Activated B cell treated with CpG ODN at 0.5 μM for 24 hours (primary cell): ENCODE measurements at places on chromosomes 5 and 9.

DNA sequence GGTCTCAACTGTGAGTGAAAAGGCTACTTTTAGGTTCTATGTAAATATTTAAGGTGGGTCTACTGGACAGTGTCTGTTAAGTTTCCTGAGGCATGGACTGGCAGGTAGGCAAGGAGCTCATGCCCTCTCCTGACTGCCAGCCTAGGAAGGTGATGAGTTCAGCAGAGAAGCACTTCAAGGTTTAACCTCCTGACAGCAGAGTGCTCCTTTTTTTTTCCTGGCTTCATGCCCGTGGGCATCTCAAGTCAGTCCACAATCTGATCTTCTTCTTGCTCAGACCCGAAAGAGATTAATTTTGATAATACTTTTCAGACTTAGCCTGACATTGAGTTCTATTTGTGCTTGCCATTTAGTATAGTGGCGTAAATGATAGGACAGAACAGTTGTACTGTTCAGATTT is 241.9 kb upstream of the NREP start:
- no peak for DNase-seq

DNA sequence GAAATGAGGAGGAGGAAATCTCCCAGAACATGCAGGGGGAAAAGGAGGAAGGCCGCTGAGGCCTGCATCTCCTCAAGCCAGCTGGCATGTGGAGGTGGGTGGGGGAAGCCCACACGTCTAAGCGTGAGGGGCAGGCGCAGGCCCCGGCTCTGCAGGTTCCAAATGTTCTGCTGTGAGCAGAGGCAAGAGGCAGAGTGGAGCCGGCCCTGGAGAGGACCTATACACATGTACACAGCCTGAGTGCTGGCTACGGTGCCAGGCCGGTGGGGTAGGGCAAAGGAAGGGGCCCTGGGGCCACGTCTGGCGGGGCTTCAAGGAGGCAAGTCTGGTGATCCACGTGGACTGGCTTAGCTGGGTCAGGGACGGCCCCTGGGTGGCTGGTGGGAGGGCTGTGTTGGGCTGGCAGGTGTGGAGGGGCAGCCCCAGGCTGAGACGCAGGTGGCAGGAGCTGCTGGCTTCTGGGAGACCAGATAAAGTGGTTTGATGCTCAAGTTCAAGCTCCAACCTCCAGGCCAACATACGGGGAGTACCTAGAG is 26.4 kb downstream of the LPCAT1 start:
- no peak for DNase-seq

DNA sequence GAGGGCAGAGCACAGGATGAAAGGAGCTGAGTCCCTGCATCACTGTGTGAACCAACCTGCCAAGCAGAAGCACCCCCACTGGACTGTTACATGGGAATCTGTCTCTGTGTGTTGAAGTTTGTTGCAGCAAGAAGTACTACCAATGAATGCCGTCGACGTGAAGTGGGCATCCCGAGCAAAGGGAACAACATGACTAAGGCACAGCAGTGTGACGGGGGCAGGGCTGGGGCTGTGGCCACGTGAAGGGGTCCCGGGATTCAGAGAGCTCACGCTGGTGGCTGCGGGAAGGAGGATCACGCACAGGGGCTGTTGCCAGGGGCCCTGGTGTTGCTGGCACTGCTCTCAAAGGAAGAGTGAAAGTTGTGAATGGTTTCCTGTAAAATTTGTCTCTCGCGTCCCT is 27.5 kb upstream of the GABBR2 start:
- DNase-seq: no peak

DNA sequence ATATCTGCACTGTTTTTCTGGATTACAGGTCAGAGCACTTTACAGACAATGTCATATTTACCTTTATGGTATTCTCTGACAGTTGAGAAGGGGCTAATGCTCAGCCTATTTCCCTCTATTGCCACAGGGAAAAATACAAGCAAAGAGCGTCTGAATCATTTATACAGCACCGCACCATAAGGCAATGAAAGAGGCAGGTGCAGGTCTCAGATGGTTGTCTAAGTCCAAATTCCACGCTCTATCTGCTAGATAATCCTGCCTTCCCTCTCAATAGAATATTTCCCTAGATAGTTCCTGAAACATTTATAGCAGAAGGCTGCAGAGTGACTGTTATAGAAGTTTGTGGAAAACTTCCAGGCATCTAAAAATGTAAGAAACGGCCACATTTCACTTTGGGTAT is 446.1 kb upstream of the CDH6 start:
- DNase-seq: no peak

GRCh38 chr9:132739710-132740310 is 69.5 kb downstream of the GTF3C4 start:
- DNase-seq: no peak

GRCh38 chr9:76200745-76201144 is 193.5 kb downstream of the RFK start:
- no peak for DNase-seq

GRCh38 chr5:40367255-40367654 is 312.5 kb upstream of the PTGER4 start:
- DNase-seq: no peak

GRCh38 chr9:69812068-69813000 is 8.3 kb upstream of the CFAP95 start:
- DNase-seq: no peak

- no peak for DNase-seq
These were observed 33.5 kb downstream of the INSYN2B start for GRCh38 chr5:169946743-169947295.

DNA sequence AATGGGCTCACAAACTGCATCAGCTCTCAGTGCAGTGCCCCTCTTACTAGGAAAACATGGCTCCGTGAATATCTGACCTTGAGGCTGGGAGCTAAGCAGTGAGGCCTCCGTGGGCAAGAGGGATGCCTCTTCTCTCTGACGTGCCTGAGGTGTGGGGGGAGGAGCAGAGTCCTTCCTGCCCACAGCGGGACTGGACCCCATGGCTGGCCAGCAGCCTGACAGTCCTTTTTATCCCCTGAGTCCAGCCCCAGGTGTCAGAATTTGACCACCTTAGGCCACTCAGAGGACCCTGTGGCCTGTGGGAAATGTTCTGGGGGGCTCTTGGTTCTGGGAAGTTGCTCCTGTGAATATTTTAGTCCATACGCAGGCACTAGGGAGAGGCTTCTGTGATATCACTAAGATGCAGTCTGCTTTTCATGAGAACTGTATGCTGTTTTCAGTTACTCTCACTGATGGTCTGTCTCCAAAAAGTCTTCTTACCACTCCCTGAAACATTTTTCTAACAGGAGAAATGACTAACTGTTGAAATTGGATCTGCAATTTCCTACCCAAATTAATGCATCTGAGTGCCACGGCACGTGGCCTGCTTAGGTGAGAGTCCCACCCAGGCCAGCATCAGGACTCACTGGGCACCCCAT is 23.4 kb downstream of the ANGPTL2 start:
- no peak for DNase-seq

GRCh38 chr9:137136881-137137607 is 1.9 kb upstream of the GRIN1 start:
- DNase-seq: no peak

DNA sequence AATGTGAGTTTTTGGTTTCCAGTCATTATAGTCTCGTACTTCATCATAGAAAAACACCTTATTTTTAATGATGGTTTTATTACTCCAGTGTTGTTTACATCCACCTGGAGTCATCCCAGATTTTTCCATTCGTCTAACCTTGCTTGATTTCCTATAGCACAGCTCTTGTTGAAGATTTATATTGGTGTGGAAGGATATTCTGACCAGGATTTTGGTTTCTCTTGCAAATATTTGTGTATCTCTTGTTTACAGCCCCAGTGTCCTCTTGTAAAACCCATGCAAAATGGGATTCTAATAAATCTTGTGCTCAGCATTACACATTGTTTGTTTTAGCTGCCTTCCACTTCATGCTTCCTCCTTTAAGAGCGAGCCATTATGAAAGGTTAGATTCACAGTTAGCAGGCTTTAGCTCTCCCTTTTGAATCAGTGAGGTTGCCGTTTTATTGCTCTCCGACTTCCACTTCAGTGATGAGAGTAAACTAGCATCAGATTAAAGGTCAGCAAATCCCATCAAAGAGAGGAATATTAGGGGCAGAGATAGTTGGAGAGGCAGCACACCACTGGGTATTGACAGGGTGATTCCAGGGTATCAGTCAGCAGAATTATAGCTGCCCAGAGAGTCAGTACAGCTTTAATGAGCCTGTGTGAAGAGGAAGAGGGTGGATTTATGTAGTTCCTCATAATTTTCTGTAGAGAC is 157.1 kb downstream of the PBX3 start:
- DNase-seq: no peak

DNA sequence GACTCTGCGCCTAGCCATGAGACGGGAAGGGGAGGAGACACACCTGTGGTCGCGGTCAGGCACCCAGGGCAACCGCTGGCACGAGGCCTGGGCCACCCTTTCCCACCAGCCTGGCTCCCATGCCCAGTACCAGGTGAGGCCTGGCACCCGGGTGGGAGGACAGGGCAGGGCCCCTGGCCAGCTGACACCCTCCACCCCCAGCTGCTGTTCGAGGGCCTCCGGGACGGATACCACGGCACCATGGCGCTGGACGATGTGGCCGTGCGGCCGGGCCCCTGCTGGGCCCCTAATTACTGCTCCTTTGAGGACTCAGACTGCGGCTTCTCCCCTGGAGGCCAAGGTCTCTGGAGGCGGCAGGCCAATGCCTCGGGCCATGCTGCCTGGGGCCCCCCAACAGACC is 5.0 kb downstream of the MAMDC4 start:
- no peak for DNase-seq

DNA sequence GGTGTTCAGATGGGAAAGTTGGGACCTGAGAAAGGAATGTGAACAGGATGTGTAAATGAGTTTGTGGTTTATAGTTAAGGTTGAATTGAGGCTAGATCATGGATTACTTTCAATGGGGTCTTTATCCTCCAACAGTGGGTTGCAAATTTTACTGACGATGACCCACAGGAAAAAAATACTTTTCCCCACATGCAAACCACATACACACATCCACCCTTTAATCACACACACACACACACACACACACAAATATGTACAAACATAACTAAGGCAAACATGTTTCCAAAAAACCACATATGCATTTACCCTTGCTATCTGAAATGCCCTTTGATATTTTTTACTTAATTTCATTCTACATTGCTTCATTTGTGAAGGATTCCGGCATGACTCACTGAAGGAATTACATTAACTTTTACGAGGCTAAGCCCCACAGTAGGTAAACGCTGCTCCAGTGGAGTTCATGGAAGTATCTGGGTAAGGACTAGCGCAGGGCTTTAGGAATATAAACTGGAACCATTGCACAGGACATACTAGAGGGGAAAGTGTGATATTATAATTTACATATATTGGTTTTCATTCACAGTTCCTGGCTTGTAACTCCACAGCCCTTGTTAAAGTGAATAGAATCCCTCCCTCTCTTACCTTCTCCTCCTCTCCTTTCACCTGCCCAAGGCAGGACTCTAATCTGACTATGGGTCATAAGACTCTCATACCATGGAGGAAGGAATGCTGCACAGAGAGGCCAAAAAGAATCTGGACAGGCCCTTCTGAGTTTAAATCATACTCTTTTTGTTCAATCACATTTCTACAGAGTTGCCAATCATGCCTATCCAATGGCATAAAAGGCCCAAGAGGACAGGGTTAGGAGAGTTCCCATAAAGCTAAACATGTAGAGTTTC is 8.5 kb upstream of the SPEF2 start:
- no peak for DNase-seq

- DNase-seq: no peak
These were observed 147.9 kb downstream of the MACROH2A1 start for GRCh38 chr5:135251093-135251492.

- DNase-seq: no peak
These were observed 554.0 kb upstream of the ARRDC3 start for GRCh38 chr5:91937121-91937520.

GRCh38 chr9:74961496-74961895 is 8.8 kb upstream of the C9orf40 start:
- no peak for DNase-seq

GRCh38 chr5:157506066-157506590 is 46.1 kb downstream of the NIPAL4 start:
- no peak for DNase-seq

DNA sequence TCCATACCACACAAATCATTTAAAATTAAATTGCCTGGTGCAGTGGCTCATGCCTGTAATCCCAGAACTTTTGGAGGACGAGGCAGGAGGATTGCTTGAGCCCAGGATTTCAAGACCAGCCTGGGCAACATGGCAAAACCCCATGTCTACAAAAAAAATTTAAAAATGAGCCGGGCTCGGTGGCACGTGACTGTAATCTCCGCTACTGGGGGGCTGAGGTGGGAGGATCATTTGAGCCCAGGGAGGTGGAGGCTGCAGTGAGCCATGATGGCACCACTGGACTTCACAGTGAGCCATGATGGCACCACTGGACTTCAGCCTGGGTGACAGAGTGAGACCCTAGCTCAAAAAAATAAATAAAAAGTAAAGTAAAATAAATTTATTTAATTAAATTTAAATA is 40.9 kb downstream of the LYRM7 start:
- no peak for DNase-seq

- DNase-seq: no peak
These were observed 227.1 kb upstream of the HAPLN1 start for GRCh38 chr5:83947763-83948162.

GRCh38 chr5:137845472-137845871 is 22.2 kb upstream of the MYOT start:
- DNase-seq: no peak

- DNase-seq: no peak
These were observed 48.0 kb downstream of the IPO11 start for GRCh38 chr5:62460578-62460983.

DNA sequence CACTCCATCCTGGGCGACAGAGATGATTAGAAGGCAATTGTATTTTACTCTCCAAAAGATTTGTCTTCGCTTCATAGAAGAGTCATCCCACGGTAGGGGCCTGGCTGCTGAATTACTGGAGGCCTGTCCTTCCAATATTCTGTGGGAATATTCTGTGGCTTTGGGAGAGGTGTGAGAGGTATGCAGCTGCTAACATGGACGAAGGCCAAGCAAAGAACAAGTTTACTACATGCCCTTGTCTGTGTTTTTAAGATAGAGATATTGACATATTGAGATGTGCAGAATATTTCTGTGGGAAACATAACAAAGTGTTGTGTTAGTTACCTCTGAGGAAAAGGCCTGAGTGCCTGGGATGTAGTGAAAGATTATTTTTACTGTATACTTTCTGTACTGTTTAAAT is 71.8 kb upstream of the SMIM15 start:
- no peak for DNase-seq

GRCh38 chr5:170388818-170389549 is at the start of gene KCNMB1:
KCNMB1 (minus strand) TSS chr5:170389367; CDS start chr5:170385447, 3,920 bp downstream.
- no peak for DNase-seq

DNA sequence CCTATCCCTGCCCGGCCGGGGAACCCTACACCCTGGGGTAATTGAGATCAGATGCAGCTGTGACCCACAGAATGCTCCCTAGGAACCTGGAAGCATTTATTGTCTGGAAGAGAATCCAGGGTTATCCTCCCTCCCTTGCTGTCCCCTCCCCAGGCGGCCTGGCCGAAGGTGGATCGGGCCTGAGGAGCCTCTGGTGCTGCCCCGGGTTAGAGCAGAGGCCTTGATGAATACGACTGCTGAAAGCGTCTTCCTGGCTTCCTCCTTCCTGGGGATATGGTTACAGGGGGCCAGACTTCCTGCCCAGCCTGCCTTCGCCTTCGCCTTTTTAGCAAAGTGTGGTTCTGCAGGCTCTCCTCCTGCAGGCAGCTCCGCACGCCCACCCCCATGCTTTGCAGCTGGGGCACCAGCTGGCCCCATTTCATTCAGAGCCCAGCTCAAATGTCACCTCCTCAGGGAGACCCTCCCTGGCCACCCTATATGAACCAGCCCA is 22.5 kb upstream of the PTGS1 start:
- no peak for DNase-seq
